Bone marrow (tissue), 2 donors: ENCODE measurements at places on chromosomes 7 and 10.

GRCh38 chr7:37211097-37211880 lies 237.4 kb downstream of the ELMO1 start:
- no peak for DNase-seq

DNA sequence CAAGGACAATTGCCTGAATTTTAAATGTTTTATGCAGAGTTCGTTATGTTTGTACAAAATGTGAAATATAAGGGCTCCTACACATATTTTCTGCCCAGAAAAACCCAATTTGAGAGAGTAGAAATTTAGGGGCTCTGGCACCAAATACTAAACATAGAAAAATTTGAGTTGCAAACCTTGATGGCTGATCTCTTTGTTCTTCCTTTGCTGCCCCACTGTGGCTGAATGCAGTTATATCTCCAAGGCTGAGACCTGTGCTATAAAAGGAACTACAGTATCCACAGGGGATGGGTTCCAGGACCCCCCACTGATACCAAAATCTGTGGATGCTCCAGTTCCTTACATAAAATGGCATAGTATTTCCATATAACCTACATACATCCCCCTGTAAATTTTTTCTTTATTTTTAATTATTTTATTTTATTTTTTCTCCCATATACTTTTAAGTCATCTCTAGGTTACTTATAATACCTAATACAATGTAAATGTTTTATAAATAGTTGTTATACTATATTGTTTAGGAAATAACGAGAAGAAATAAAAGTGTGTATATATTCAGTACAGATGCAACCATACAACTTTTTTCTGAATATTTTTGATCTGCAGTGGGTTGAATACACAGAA lies 22.5 kb downstream of the CFAP43 start:
- DNase-seq: no peak

- peak; percentile 45 for DNase-seq
Measured at GRCh38 chr7:8217200-8218068, 44.5 kb downstream of the ICA1 start.

DNA sequence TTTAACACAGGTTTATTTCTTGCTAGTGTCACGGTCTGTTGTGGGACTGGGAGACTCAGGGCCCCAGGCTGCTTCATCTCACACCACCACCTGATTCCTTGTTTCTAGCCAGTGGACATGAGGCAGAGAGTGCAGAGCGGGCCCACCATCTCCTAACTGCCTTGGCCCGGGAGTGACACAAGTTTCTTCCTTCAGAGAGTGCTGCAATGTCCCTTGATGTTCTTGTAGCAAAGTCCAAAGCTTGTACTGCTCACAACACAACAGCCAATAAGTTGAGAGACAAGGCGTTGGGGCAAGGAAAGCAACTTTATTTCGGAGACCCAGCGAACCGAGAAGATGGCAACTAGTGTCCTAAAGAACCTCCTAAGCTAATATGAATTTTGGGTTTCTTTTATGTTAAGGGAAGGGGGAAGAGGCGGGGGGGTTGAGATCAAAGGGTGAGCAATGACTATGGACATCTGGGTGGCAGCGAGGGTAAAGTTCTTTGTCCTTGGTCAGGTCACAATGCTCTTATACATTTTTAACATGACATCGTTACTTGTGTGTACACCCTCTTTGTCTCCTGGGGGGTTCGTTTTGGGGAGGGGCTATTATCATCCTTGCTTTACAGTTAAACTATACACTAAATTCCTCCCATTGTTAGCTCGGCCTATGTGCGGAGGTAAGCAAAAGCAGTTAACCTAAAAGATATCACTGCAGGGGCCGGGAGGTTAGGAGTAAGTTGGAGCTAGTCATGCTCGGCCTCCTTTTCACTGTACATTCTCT lies 31.6 kb downstream of the SH2D4B start:
- no peak for DNase-seq

- peak; percentile 25 for DNase-seq
Measured at GRCh38 chr10:103859161-103860086, 4.0 kb upstream of the SH3PXD2A start.

- no peak for DNase-seq
Measured at GRCh38 chr10:114304571-114305421, 65.7 kb downstream of the VWA2 start.

DNA sequence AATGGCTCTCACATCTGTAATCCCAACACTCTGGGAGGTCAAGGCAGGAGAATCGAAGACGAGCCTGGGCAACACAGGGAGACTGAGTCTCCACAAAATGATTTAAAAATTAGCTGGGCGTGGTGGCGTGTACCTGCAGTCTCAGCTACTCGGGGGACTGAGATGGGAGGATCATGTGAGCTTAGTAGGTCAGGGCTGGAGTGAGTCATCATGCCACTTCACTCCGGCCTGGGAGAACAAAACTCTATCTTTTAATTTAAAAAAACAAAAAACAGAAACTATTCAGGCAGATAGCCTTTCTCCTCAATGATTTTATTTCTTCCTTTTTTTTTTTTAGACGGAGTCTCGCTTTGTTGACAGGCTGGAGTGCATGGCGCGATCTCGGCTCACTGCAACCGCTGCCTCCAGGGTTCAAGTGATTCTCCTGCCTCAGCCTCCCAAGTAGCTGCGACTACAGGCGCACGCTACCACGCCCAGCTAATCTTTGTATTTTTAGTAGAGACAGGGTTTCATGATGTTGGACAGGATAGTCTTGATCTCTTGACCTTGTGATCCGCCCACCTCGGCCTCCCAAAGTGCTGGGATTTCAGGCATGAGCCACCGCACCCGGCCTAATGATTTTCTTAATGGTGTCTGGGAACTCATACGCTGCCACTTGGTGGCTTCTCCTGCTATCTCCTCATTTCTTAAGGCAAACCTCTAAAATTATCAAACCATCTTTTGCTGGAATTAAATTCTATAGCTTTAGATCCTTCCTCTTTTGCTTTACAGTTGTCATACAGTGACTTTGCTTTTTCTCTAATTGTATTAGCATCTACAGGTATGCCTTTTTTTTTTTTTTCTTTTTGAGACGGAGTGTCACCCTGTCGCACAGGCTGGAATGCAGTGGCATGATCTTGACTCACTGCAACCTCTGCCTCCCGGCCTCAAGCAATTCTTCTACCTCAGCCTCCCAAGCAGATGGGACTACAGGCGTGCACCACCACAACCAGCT lies 22.9 kb downstream of the SRPK2 start:
- DNase-seq: no peak

GRCh38 chr10:69278446-69278963 lies at the start of gene HK1:
HK1 (plus strand) TSS chr10:69278496.
- no peak for DNase-seq

DNA sequence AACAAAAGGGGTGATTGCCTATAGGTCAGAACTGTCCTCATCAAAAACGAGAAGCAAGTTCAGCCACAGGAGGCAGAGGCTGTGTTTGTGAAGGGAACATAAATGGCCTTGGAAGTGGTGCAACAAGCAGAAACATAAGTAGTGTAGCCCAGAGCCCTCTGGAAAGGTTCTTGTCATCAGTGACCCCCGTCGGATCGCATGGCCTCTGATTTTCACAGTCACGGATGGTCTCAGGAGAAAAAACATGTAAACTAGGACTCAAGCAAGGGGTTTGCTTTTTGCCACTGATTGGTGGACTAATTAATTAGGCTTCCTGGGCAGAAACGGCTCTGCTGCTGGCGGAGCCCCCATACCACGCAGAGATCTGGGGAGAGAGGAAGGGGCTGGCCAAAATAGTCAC lies 496.5 kb upstream of the MKI67 start:
- no peak for DNase-seq

DNA sequence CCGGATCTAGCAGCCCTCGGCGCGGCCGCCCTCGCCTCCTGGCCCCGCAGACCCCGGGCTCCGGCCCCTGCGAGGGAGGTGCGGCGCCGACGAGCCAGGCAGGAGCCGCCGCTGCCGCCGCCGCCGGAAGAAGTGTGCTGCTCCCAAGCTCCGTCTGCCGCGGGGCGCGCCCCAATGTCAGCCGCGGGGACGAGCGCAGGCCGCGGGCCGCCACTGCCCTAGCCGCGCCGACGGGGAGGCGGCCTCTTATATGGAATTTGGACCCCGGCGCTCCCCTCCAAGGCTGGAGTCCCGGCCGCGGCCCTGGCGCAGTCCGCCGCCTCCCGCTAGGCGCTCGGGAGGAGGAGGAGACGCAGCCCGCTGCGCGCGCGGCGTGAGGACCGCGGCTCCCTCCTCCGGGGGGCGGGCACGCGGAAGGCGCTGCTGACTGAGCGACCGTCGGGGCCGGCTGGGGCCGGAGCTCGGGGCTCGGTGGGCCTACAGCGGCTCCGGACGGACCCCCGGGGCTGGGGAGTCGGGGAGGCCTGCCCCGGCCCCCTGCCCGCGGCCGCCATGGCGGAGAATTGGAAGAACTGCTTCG lies at the start of gene TRIM8:
Gene TRIM8 (plus strand): TSS at position 414 of the 580 bp plus-strand sequence. CDS start 139 bp downstream, at position 553.
- no peak for DNase-seq

DNA sequence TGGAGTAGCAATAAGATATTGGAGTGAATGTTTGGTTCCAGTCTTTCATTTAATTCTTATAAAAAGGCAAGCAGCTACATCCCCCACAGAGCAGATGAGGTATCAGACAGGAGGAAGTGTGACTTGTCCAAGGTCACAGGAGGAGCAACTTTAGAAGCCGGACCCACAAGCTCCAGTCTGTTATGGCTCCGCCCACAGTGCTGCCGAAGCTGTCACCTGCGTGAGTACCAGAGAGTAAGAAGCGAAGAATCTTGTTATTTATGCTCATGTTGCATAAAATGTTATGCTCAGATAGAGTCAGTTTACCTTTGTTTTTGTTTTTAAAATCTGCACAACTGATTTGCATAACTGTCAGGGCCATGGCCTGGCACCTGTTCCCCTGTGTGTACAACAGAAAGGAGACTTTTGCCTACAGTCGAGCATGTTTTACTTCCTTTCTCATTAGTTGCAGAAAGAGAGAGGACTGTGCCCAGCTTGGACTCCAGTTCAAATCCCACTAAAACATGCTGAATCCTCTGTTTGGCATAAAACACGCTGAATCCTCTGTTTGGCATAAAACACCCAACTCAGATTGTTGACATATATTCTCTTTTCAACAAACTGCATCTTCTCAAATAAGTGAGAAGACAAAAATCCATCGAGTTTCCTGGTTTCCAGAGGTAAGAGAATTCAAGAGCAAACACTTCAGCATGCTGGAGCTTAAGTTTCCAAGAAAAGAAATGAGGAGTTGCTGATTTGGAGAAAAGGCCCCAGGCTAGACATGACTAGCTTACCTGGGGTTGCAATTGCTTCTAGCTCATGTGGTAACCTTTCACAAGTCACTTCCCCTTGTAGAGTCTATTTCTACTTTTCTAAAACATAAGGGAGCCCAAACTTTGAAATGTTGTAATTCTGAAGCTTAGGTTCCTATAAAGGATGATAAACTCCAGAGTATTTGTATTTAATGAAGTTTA lies 409.8 kb upstream of the ZMIZ1 start:
- DNase-seq: no peak

- no peak for DNase-seq
Measured at GRCh38 chr10:77383861-77384553, 253.6 kb downstream of the KCNMA1 start.

GRCh38 chr7:7183061-7183837 lies 905 bp downstream of the C1GALT1 start:
- no peak for DNase-seq

DNA sequence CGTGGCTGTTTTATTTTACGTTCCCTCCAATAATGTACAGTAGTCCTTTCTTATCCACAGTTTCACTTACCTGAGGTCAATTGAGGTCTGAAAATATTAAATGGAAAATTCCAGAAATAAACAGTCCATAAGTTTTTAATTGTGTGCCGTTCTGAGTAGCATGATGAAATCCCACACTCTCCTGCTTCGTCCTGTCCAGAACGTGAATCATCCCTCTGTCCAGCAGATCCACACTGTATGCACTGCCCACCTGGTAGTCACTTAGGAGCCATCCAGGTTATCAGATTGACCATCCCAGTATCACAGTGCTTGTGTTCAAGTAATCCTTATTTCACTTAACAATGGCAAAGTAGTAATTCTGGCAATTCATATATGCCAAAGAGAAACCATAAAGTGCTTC lies 46.3 kb downstream of the STARD3NL start:
- DNase-seq: no peak

DNA sequence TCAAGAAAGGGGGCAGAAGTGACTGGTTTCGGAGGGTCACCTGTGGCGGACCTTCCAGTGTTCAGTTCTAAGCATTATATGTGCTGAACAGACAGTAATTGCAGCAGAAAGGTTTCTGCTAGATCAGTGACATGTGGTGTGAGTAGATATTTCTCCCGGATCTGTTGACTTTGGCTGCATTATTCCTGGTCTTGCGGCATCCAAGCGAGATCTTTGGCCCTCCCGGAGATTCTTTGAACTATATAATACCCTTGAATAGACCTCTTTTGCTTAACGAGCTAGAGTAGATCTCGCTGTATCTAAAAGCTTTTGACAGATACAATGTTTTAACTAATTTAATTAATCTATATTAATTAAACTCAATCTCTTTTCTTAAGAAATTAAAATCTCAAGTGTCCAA lies 99.8 kb downstream of the PTN start:
- no peak for DNase-seq

DNA sequence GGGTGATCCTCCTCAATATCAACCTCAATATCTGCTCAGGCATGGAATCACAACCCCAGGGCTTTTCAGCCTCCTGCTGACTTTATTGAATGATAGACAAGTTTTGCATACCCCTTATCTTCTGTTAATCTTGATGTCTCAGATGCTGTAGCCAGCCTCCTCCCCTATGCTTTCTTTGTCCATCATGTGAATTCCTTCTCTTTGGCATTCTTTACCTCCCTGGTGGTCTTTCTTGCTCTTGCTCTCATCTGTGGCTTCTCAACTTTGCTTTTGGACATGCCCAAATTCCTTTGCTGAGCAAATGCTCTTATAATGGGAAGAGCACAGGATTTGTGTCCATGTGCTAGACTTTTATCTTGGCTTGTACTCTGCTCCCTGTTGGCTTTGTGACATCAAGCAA lies 73.4 kb upstream of the FAM13C start:
- no peak for DNase-seq

GRCh38 chr7:27147199-27148030 lies at the start of gene HOXA6:
HOXA6 (minus strand) TSS chr7:27147774; CDS start chr7:27147749, 25 bp downstream.
- no peak for DNase-seq

- DNase-seq: no peak
Measured at GRCh38 chr7:74240482-74240881, 13.7 kb downstream of the RFC2 start.

DNA sequence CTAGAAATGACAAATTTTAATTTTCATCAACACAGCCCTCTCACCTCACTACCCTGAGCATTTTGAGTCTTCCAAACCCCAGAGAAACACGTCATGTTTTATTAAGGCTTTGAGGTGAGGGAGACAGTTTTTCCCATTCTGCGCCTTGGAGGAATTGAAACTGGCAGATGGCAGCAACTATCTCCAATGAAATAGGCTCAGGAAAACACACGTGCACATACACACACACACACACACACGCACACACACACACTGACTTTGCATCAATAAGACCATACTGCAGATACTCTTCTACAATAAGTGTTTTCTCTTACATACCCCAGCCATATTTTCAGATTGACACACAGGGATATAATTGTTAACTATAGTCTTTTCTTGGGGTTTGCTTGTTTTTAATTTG lies 3.2 kb upstream of the SFTPA2 start:
- DNase-seq: no peak

GRCh38 chr10:95758351-95759025 lies 2.5 kb downstream of the ENTPD1 start:
- DNase-seq: no peak

GRCh38 chr10:117778241-117778640 lies 235.7 kb downstream of the EMX2 start:
- no peak for DNase-seq

GRCh38 chr10:78528749-78529204 lies 495.1 kb downstream of the RPS24 start:
- no peak for DNase-seq

GRCh38 chr7:1829111-1829510 lies 159.0 kb downstream of the ELFN1 start:
- DNase-seq: no peak
